ENCODE measurements at places on chromosomes 13 and 19.
A peak's percentile ranks its signal among the peaks of the same experiment; 100 is the strongest.

GRCh38 chr13:24650161-24650560 is 30.0 kb upstream of the ATP12A start:
- DNase-seq, result peak; percentile 72

- DNase-seq, result peak; percentile 30
Measured at GRCh38 chr13:98761126-98761985, 8.9 kb upstream of the SLC15A1 start.

- no peak for DNase-seq
Measured at GRCh38 chr19:861756-862580, 2.5 kb downstream of the CFD start.

DNA sequence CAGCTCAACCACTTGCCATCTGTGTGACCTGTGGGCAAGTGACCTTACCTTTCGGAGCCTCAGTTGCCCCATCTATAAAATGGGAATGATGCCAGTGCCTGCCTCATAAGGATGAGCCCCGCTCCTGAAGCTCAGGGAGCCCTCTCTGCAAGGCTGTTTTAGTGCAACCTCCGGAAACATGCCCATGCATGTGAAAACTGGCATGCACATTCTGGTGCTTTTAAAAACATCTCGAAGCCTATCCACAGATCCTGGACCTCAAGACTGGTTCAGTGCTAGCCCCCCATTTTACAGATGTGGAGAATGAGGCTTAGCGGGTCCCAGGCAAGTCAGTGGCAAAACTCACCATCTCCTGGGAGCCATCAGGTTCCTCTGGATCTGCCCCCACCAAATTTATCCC is 5.6 kb downstream of the CADM4 start:
- DNase-seq, result no peak

DNA sequence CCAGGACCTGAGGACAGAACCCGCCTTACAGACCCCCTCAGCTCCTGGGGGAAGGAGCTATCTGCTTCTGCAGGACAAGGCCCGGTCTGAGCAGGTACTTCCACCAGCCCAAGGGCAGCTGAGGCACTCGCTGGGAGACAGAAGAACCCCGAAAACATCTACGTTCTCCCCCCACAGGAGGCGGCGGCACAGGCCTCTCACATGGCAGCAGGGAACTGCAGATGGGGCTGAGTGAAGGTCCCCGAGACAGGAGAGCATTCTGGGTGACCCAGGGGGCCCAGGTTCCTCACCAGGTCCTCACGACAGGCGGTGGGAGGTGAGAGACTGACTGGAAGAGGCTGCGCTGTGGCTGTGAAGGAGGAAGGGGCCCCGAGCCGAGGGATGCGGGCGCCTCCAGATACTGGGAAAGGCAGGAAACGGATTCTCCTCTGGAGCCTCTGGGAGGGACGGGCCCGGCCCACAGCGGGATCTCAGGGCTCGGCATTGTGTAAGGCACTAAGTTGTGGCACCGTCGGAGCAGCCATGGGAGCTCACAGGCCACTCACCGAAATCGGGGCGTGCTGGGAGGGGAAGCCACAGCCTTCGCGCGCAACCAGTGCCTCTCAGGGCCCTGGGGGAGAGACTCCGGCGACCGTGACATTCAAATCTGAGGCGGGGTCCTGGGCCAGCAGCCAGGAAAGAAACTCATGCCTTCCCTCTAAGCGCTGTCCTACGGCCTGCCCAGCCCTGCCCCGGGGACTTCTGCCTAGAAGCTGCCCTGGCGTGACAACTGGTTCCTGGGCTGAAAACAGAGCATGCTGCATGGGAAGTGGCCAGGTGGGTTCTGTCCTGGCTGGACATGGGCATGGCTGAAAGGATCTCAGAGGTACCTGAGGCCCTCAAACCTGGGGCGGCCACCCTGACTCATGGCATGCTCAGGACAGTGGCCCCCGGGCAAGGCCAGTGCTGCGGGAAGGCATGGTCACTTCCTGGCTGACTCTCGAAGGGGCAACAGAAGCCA is 14.0 kb downstream of the RPL36 start:
- no peak for DNase-seq

DNA sequence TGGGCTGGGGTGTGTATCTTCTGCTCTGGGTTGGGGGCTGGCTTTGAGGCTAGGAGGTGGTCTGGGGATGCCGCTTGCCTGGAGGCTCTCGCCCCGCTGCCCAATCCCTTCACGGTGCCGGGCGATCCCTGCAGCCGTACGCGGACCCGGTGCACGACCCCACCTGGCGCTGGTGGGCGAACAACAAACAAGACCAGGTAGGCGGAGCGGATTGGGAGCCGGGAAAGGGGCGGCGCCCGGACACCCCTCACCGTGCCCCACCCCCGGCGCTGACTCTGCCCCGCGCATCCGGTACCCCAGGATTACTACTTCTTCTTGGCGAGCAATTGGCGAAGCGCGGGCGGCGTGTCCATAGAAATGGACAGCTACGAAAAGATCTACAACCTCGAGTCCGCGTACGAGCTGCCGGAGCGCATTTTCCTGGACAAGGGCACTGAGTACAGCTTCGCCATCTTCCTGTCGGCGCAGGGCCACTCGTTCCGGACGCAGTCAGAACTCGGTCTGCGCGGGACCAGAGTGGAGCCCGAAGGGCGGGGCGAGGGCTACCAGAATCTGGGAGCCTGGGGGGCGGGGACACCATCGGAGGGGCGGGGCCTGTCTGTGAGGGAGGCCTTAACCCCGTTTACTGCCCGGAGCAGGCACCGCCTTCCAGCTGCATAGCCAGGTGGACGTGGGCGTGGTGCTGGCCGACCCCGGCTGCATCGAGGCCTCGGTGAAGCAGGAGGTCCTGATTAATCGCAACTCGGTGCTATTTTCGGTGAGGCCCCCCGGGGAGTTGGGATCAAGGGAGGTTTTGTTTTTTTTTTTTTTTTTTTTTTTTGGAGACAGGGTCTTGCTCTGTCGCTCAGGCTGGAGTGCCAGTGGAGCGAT is 12.1 kb upstream of the PSMD8 start:
- DNase-seq, result no peak

DNA sequence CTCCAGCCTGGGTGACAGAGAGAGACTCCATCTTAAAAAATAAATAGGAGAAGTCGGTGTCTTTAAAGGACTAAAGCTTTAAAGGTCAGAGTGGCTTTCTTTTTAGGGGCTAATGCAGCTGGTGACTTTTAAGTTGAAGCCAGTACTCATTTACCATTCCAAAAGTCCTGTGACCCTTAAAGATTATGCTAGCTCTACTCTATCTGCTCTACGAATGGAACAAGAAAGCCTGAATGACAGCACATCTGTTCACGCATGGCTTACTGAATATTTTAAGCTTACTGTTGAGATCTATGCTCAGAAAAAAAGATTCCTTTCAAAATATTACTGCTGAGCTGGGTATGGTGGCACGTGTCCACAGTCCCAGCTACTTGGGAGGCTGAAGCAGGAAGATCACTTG is 16.4 kb downstream of the TDRD12 start:
- no peak for DNase-seq

DNA sequence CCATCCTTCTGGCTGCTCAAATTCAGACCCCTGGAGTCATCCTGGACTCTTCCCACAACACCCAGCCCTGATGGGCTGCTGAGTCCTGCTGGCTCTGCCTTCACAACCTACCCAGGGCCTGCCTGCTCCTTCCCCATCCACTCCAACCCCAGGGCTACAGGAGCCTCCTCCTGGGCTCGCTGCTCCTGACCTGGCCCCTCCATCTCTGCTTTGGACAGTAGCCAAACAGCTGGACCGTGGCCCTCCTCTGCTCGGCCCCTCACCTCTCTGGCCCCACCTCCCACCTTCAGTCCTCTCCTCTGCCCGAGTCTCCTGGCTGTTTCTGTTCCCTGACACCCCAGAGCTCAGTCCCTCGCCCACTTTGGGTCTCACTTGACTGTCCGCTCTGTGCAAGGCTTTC is 66.7 kb downstream of the CEBPG start:
- no peak for DNase-seq

GRCh38 chr19:28858933-28859332 is 354.0 kb downstream of the UQCRFS1 start:
- no peak for DNase-seq

GRCh38 chr13:20127262-20127561 is 33.6 kb downstream of the GJA3 start:
- no peak for DNase-seq

DNA sequence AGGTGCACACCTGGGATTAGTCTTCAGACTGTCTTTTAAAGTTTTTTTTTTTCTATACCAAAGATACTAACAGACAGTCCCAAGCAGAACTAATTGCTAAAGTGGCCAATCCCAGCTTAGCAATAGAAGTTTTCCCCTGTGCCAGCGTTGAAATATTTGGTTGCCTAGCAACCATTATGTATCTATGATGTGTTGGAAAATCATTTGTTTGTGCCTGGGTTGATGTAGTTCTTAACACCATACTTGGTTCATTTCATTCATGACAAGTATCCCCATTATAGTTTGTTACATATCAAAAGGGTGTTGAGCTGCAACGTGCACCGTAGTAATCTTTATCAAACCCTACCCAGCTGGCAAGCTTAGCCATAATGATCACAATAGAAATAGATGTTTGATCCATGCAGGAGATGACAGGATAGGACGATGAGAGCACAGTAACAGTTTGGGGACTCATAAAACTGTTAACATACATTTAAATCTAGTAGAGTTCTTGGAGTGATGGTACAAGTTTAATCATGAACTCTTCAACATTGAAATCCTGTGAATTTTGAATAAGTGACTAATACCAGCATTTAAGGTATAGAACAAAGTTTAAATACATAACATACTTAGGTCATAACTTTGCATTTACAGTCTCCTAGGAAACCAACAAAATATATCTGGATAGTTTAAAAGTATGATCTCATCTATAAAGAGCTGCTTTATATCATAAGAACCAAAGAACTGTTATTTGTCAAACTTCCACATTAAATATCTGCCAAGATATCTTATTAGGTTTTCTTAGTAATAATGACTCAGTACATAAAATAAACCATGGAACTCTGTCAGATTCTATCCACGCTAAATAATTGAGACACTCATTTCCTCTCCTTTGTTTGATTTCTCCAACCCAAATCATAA is 73.4 kb downstream of the MBNL2 start:
- DNase-seq, result no peak

GRCh38 chr19:50322234-50322633 is 6.9 kb downstream of the KCNC3 start:
- DNase-seq, result no peak

DNA sequence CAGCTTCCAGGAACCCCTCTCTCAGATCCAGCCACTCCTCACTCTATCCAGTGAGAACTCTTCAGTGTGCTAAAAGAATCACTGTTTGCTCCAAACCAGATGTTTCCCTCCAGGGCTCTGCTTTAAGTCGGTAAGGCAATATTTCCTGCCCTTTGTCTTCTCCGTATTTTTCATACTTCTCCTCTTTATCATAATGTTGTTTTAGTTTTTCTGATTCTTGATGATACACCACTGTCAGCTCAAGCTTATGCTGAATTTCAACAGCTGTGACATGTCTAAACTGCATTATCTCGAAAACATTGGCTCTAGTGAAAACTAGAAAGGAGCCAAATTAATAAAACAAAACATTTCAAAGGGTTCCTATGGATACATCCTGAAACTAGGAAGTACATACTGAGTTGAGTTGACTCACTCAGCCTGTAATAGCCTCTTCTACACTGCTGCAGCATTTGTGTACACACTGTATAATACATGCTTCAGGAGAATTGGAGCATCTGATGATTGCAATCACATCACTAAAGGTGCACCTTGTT is 39.8 kb downstream of the GPR180 start:
- peak; percentile 62 for DNase-seq

DNA sequence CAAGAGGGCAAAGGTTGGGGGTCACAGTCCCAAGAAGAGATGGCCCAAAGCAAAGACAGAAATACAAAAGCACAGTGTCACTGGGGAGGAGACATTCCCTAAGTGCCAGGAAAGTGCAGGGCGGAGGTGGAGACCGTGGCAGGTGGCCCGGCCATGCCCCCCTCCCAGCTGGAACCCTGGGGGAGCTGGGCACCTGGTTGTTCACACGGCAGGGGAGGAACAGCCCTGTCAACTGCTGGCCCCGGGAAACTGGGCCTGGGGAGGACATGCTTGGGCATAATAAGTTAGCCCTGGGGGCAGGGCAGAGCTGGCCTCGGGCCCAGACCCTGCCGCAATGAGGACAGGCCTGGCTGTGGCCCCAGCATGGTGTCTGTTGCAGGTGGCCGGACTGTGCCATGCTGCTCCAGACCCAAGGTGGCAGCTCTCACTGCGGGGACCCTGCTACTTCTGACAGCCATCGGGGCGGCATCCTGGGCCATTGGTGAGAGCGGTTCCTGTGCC is 7.4 kb downstream of the HPN start:
- DNase-seq, result no peak

DNA sequence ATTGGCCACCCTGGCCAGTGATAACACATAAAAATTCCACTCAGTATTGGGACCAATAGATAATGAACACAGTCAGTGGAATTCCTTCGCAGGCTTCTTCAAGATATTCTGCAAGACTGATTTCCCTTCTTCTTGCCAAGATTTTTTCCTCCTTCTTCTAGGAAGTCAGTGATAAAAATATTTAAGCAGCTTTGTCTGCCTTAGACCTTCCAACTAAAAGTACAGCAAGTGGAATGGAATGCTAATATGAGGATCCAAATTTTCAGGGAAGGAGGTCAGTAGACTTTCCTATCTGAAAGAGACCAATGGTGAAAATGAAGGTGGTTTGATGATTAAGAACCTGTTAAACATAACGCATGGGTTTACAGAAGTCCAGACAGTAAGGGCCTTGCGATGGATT is 9.6 kb downstream of the STARD13 start:
- DNase-seq, result no peak

GRCh38 chr19:40776932-40777644 is 959 bp upstream of the RAB4B start:
- DNase-seq, result peak; percentile 80

DNA sequence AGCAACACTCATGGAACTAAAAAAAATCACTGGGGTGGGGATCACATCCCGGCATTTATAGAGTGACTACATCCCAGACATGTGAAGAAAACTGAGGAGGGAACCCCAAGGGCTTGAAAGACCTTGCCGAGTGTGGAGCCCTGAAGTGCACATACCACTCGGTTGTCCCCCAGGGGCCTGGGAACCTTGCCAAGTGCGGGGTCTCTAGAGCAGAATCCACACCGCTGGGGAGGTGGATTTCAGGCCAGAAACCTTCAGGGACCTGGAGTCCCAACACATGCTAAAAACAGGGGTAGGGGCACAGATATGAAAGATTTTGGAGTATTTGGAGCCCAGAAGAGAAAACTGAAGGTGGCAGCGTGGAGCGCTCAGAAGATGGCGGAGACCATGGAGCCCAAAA is 35.2 kb downstream of the ERICH4 start:
- no peak for DNase-seq

- no peak for DNase-seq
Measured at GRCh38 chr13:74367193-74367592, 233.0 kb upstream of the KLF12 start.

All from AG09319 (cell line).